Hematopoietic multipotent progenitor cell (in vitro differentiated cells): ENCODE measurements at places on chromosomes 11 and 22. TPM values are rescaled to one million over a fixed set of nuclear protein-coding genes. Genes with fewer than 3 reads are reported as not detected.

Gene DCHS1
- total RNA-seq: 22.4 TPM

Gene JRKL
- 2.7 TPM for total RNA-seq

Gene GP1BB
- total RNA-seq: 11.0 TPM

Gene LGALS1
- 346 TPM for total RNA-seq

Gene PNPLA3
- under 0.01 TPM for total RNA-seq

Gene BTBD18
- not detected for total RNA-seq

Gene INPP5J
- total RNA-seq: 1.6 TPM

Gene VSTM5
- total RNA-seq: under 0.01 TPM

Gene OR56B4
- total RNA-seq: under 0.01 TPM

Gene ASCL2
- 6.7 TPM for total RNA-seq

Gene SERPING1
- 49.8 TPM for total RNA-seq

Gene TRIM49D1
- total RNA-seq: not detected

Gene OR2AG2
- 1.6 TPM for total RNA-seq

Gene ATF4
- 167 TPM for total RNA-seq

Gene CTSW
- total RNA-seq: 95.9 TPM

Gene OR8D1
- not detected for total RNA-seq

Gene RASL10A
- total RNA-seq: 3.8 TPM

Gene PDGFB
- total RNA-seq: 0.27 TPM

Gene OR2D2
- total RNA-seq: 2.4 TPM

Gene GAL
- not detected for total RNA-seq

Gene FGF4
- not detected for total RNA-seq

Gene UNC93B1
- total RNA-seq: 44.4 TPM

Gene CRYBA4
- not detected for total RNA-seq

Gene AIFM3
- total RNA-seq: 1.6 TPM
